COR-L47 (cell line): ENCODE measurements at places on chromosomes 12 and 14.

- DNase-seq = no peak
Observed at GRCh38 chr12:50050119-50050385, 7.3 kb upstream of the ASIC1 start.

GRCh38 chr12:109447482-109447881 is 29.6 kb downstream of the KCTD10 start:
- no peak for DNase-seq

DNA sequence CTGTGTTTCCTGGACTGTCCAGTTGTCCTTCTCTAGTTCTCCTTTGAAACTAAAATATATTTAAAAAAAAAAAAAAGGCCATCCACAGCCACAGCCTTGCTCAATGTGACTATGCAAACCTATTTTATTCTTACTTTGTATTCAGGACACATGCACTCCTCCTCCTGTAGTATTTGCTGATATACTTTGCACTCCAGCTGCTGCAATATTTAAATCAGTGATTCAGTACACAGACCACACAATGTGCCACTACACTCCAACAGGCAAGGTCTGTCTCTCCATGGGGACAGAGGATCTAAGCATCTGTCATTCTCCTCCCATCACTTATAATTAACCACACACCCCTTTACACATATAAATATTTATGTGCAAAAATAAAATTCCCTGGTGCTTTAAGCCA is 40.2 kb upstream of the CCDC196 start:
- DNase-seq = no peak

DNA sequence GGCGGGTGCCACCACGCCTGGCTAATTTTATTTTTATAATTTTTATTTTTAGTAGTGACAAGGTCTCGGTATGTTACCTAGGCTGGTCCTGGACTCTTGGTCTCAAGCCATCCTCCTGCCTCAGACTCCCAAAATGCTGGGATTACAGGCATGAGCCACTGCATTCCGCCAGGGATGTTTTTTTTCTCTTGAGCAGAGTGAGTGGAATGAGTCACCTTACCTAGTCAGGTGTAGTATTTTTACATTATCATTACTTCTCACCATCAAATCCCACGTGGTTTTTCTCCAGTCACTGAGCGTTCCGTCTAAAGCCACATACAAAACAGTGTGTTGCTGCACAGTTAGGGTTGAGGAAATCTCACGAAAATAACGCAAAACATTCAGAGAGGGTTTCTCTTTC is 870 bp upstream of the TBPL2 start:
- DNase-seq = no peak

DNA sequence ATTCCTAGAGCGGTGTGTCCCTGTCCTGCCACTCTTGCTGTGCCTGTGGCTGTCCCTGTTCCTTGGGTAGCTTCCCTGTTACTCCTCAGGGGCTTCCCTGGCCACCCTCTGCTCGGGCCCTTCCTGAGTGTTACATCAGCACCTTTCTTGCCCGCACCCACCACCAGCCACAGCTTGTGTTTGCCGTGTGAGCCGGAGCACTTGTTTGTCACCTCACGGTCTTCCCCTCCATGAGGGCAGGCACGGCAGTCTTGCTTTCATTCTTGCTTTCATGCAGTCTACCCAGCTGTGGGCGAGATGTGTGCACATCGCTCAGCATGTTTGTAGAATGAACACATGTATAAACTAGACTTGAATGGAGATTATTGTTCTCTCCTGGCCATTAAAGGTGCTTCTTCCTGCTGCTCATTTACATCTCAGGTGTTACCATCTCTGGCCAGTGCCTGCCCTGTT is 42.0 kb downstream of the TRAF3 start:
- DNase-seq = peak; percentile 13

GRCh38 chr14:90019824-90020523 is 41.8 kb upstream of the KCNK13 start:
- DNase-seq = no peak

GRCh38 chr12:6607751-6608591 is 792 bp upstream of the CHD4 start:
- DNase-seq = peak; percentile 88
